ENCODE measurements at places on chromosomes 6 and 20. TPM values are rescaled to one million over a fixed set of nuclear protein-coding genes. Genes with fewer than 3 reads are reported as not detected.
A peak's percentile ranks its signal among the peaks of the same experiment; 100 is the strongest.

DNA sequence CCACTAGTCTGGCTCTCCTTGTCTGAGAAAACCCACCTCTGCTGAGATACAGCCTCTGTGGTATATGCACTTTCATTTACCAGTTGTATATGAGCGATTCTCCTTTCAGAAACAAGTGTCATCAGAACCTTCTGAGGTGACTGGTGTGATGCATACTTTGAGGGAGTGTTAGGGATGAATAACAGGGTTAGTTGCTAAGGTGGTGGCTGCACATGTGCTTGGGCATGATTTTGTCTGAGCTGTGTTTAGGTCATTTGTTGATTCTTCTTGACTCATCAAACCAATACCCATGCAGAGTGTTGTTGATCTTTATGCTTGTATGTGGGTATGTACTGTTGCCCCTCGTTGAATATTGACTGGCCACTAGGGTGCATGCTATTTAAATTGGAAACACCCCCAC, 25.7 kb downstream of the DTD1 start:
- no peak overlapping the region for H3K27ac ChIP-seq
- H3K4me1 ChIP-seq: peaks cover 4% of the 10 kb centered on the region
- DNase-seq: peak; percentile 12
- H3K36me3 ChIP-seq: peaks cover 4% of the 10 kb centered on the region
- no peak overlapping the region for H3K4me3 ChIP-seq

- H3K27ac ChIP-seq: no peak overlapping the region
- H3K36me3 ChIP-seq: no peaks in the 10 kb centered on the region
- no peaks in the 10 kb centered on the region for H3K27me3 ChIP-seq
- H3K4me1 ChIP-seq: peaks cover 8% of the 10 kb centered on the region
- no peak for DNase-seq
Observed at GRCh38 chr20:8790442-8791074, 278.3 kb upstream of the PLCB4 start.

DNA sequence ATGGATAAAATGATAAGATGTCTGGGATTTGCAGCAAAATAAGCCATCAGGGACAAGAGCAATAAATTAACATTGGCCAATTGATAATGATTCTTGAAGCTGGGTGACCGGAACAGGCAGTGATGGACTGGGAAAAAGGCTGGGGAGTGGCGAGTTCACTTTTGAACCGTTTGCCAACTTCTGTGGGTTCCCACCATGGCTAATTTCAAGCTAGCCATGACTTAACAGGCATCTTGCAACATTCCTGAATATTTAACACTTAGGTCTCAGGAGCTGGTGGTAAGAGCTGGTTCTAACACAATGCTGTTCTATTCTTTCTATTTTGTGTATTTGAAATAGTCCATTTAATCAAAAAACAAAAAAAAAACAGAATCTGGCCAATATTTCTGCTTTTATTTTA, 37.6 kb upstream of the CD83 start:
- H3K4me3 ChIP-seq: no peak overlapping the region
- no peaks in the 10 kb centered on the region for H3K36me3 ChIP-seq
- no peak overlapping the region for H3K27ac ChIP-seq
- H3K4me1 ChIP-seq: peaks cover 6% of the 10 kb centered on the region

- peaks cover 5% of the 10 kb centered on the region for H3K4me1 ChIP-seq
- DNase-seq: no peak
- no peaks in the 10 kb centered on the region for H3K36me3 ChIP-seq
- H3K27me3 ChIP-seq: no peaks in the 10 kb centered on the region
- no peak overlapping the region for H3K27ac ChIP-seq
Observed at GRCh38 chr6:142374965-142375733, 73.3 kb downstream of the ADGRG6 start.

GRCh38 chr20:40294175-40294574, 394.9 kb downstream of the MAFB start:
- DNase-seq: peak; percentile 70
- H3K27ac ChIP-seq: no peak overlapping the region
- no peaks in the 10 kb centered on the region for H3K36me3 ChIP-seq
- H3K27me3 ChIP-seq: no peaks in the 10 kb centered on the region
- no peak overlapping the region for H3K4me3 ChIP-seq
- peaks cover 16% of the 10 kb centered on the region for H3K4me1 ChIP-seq

GRCh38 chr6:125852587-125852986, 61.8 kb downstream of the NCOA7 start:
- DNase-seq: no peak
- H3K4me3 ChIP-seq: no peak overlapping the region
- no peaks in the 10 kb centered on the region for H3K27me3 ChIP-seq
- no peak overlapping the region for H3K27ac ChIP-seq
- H3K4me1 ChIP-seq: peaks cover 4% of the 10 kb centered on the region

GPLD1 gene
- total RNA-seq: 3.8 TPM

HLA-DPA1 gene
- total RNA-seq: 91.3 TPM

PPIL6 gene
- total RNA-seq: 2.2 TPM
